AML-193 (cell line): ENCODE measurements at places on chromosomes 6 and 20.

- DNase-seq, result no peak
Observed at GRCh38 chr6:136510299-136510698, 39.9 kb downstream of the MAP7 start.

DNA sequence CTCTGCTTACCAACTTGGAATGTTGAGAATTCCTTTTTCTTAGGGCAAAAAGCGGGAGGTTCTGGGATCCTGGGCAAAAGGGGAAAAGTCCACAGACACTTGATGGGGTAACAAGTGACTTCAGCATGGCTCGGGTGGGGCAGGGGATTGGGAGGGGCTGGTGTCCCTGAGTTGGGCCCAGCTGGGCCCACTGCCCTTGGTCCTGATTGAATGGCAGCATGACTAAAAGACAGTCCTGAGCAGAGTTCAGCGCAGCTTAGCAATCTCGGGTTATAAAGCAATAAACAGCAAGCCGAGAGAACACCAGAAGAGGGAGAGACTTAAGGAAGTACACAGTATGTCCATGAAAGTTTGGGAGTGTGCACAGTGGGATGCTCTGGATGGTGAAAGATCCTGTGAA lies 5.6 kb downstream of the PPP2R5D start:
- DNase-seq, result no peak

DNA sequence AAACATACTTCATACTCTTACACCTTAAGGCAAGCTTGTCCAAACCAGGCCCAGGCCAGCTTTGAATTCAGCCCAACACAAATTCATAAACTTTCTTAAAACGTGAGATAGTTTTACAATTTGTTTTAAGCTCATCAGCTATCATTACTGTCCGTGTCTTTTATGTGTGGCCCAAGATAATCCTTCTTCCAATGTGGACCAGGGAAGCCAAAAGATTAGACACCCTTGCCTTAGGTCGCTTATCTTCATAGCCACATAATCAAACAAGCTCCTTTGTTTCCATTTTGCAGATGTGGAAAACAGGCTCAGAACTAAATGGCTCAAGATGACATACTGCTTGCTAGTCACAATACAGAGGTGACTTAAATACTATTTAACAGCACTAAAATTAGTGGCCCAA lies 6.0 kb downstream of the SALL4 start:
- no peak for DNase-seq

GRCh38 chr20:5410470-5410869 lies 93.7 kb upstream of the PROKR2 start:
- DNase-seq, result no peak

- DNase-seq, result no peak
Observed at GRCh38 chr20:63640086-63640485, 13.1 kb downstream of the STMN3 start.

DNA sequence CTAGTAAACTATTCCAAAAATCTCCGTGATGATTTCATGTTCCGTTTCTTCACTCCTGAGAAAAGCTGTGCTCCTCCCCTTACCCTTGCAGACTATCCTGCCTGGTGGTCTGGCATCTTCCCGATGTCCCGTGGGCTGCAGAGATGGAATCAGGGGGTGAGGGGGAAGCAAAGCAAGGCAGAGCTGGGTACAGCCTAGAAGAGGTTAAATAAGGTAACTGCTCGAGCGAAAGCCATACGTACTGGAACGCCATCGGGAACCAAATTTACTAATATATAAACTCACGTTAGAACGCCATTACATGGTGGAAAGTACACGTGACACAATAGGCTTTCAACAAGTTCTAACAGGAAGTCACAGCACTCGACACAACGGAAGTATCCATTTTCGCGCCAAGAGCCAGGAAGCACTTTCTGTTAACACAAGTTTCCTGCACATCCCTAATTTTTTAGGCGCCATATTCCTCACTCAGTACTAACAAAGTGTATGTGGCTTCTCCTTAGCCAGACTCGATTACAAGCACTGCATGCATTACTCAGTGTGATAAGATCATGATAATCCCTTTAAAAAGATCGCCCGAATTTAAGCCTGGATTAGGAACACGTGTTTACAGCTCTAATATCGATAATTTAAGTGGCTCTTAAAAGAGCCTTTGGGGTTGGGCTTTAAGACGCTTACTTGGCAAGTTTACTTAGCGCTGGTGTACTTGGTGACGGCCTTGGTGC lies 101.6 kb upstream of the PRSS16 start:
- peak; percentile 96 for DNase-seq

- no peak for DNase-seq
Observed at GRCh38 chr20:36572701-36573102, 695 bp upstream of the TGIF2 start.
